ENCODE measurements at places on chromosomes 3 and 15. TPM values are rescaled to one million over a fixed set of nuclear protein-coding genes. Genes with fewer than 3 reads are reported as not detected.

ADCY5 gene
- 17.2 TPM for total RNA-seq

EXD1 gene
- not detected for total RNA-seq

SLCO3A1 gene
- total RNA-seq, result 8.0 TPM

TXNRD3 gene
- total RNA-seq, result 19.2 TPM

MITF gene
- 39.5 TPM for total RNA-seq

CGGBP1 gene
- 83.8 TPM for total RNA-seq

SNX22 gene
- 1.7 TPM for total RNA-seq

CCDC9B gene
- 6.3 TPM for total RNA-seq

TRH gene
- total RNA-seq, result 0.35 TPM

XIRP1 gene
- 10.2 TPM for total RNA-seq

UNC13C gene
- 21.1 TPM for total RNA-seq

HGD gene
- total RNA-seq, result 38.9 TPM

SLC38A3 gene
- 2.9 TPM for total RNA-seq

NDUFB4 gene
- total RNA-seq, result 81.2 TPM

SKOR1 gene
- 0.29 TPM for total RNA-seq

TMEM207 gene
- total RNA-seq, result 12.2 TPM

BCL2A1 gene
- 8.2 TPM for total RNA-seq

RPL22L1 gene
- 22.9 TPM for total RNA-seq

GABRR3 gene
- not detected for total RNA-seq

CIDEC gene
- 0.18 TPM for total RNA-seq

SAXO2 gene
- 2.5 TPM for total RNA-seq

SOX14 gene
- total RNA-seq, result not detected

CAV3 gene
- total RNA-seq, result 42.2 TPM

ALCAM gene
- 60.4 TPM for total RNA-seq

DOCK3 gene
- 0.88 TPM for total RNA-seq

LNP1 gene
- total RNA-seq, result 5.1 TPM

ZPLD1 gene
- 0.12 TPM for total RNA-seq

TNIK gene
- 14.9 TPM for total RNA-seq

RTP3 gene
- total RNA-seq, result not detected

PRR20G gene
- total RNA-seq, result not detected

SEMA3F gene
- 42.8 TPM for total RNA-seq

CFAP92 gene
- 0.70 TPM for total RNA-seq

NMB gene
- 5.8 TPM for total RNA-seq

TRIM42 gene
- total RNA-seq, result not detected

PLCL2 gene
- total RNA-seq, result 37.5 TPM

PLAAT1 gene
- 4.0 TPM for total RNA-seq

TRAT1 gene
- total RNA-seq, result 0.12 TPM

COPG1 gene
- total RNA-seq, result 129 TPM

POLG gene
- 75.6 TPM for total RNA-seq

RFTN1 gene
- total RNA-seq, result 61.6 TPM

ANKUB1 gene
- not detected for total RNA-seq

CNTN6 gene
- 4.6 TPM for total RNA-seq

CP gene
- total RNA-seq, result 0.64 TPM

SYNPR gene
- not detected for total RNA-seq

RBM5 gene
- total RNA-seq, result 261 TPM

PPCDC gene
- 21.3 TPM for total RNA-seq

LRRN1 gene
- total RNA-seq, result 8.3 TPM

A4GNT gene
- total RNA-seq, result not detected

LYZL4 gene
- not detected for total RNA-seq

MME gene
- 160 TPM for total RNA-seq

RUBCN gene
- 16.3 TPM for total RNA-seq

SCAPER gene
- total RNA-seq, result 58.7 TPM

TMEM158 gene
- total RNA-seq, result 8.2 TPM

PPP4R2 gene
- total RNA-seq, result 60.4 TPM

RETNLB gene
- total RNA-seq, result not detected

OSTN gene
- 8.3 TPM for total RNA-seq

GNAT1 gene
- total RNA-seq, result not detected

Measured in metanephros (tissue), 2 donors.